Stimulated activated CD4-positive, alpha-beta T cell treated with anti-CD3 and anti-CD28 coated beads, Interleukin-1b, Interleukin-23, amount 100 ng/mL, for 4 hours (primary cell): ENCODE measurements at places on chromosomes 1 and 21.

GRCh38 chr1:239367196-239367810, 19.1 kb upstream of the CHRM3 start:
- no peak for DNase-seq

- no peak for DNase-seq
These were observed 111.8 kb downstream of the OSBPL9 start for GRCh38 chr1:51728611-51729155.

DNA sequence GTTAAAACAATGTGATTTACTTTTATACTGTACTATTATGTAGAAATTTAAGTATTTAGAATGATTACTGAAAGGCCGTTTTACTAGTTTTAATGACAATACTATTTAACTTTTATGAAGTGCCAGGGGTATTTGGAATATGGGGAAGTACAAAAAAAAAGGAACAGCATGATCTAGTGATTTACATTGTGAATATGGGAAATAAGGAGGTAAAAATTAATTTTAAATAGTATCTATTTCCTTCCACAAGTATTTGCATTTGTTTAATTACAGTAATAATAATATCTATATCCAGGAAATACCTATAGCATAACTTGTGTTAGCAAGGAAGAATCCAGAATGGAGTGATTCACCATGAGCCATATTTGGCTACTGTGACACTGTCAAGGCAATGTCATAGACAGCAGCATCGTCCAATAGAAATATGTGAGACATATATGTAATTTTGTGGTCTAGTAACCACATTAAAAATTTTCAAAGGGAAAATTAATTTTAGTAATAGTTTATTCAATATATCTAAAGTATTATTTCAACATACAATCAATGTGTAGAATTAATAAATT, 22.0 kb downstream of the CNST start:
- no peak for DNase-seq

DNA sequence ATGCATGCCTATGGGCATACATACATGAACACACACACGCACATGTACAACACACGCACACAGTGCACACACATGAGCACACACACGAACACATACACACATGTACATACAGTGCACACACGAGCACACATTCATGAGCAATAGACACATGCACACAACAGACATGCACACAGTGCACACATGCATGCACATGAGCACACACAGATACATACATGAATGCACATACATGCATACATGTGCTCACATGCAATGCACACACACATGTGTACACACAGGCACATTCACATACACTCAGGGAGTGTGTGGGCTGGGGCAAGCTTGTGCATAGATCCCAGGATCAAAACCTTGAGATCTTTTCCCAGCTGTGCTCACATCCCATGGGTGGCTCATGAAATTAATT, 18.9 kb downstream of the CRYAA start:
- no peak for DNase-seq

- no peak for DNase-seq
These were observed 989.8 kb downstream of the ADGRL2 start for GRCh38 chr1:82790556-82790955.

- DNase-seq, result no peak
These were observed 32.0 kb downstream of the AGO3 start for GRCh38 chr1:35962952-35963351.

DNA sequence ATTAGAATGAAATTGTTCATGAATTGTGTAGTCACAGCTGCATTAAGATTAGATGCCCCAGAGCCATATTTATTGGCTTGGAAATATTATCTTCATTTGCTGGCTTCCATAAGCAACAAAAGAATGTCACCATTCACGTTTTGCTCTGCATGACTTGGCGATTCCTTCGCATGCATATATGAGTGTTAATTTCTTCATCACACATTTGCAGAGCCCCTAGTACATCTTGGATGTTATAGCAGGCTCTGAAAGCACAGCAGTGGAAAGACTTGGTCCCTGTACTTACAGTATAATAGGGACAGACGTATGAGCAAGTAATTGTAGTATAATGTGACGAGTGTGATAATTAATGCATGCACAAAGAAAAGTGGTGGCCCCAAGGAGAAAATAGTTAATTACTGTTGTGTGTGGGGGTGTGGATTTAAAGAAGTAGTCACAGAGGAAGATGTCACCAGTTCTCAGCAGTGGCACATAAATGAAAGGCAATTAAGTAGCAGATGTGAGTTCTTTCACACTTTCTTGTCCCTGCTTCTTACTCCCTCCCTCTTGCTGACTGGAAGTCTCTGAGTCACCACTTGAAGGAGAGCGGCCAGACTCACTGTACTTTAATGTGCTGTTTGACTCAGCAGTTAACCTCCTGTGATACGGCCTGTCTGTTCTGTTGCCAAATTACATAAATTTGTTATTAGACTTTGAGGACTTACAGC, 21.0 kb downstream of the S100A10 start:
- no peak for DNase-seq

DNA sequence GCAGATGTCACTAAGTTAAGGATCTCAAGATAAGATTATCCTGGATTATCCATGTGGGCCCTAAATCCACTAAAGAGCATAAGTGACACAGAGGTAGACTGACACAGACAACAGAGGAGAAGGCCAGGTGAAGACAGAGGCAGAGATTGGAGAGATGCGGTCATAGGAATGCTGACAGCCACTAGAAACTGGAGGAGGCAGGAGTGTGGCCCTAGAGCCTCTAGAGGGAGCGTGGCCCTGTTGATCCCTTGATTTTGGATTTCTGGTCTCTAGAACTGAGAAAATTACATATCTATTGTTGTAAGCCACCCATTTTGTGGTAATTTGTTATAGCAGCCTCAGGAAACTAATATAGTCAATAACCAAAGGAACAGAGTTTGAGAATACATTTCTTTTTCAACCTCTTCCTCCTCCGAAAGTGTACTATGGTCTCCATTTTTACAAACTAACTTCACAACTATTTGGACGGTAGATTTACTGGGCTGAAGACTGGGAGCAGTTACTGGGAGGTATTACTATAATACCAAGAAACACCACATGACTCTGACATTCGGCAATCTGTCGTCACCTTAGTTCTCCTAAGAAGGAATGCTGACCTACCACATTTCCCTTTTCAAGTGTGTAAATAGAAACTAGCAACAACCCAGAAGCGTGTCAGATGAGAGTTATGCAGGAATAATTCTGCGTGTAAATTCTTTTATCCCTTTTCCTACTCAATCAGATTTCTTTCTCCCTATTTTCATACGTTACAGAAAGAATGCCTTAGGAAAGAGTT, 116.0 kb upstream of the ZNHIT6 start:
- no peak for DNase-seq

GRCh38 chr1:243727503-243728203, 122.4 kb downstream of the AKT3 start:
- no peak for DNase-seq

DNA sequence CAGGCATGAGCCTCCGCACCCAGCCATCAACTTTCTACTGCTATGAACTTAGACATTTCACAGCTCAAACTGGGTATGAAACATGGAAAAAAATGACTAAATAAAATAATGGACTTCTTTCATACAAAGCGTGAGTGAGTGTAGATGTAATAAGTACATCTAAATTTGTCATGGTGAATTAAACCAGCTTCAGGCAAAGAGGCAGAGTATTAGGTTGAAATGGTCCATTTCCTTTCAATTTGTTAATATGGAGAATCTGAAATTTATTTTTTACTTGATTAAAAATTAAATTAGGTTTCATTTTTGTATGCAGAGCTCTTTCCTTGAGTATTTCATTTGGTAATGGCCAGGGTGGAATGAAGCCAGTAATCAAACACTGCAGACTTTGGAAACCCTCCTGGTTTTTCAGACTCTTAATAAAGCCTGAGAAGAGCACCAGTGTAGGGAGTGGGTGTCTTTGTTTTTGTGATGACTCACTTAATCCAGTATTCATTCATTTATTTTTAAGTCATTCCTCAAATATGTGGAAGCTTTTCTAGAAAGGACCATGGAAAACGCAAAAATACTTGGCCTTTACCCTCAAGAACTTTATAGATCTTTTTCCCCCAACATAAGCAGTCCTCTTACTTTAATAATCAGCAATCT, 49.2 kb downstream of the ALG14 start:
- DNase-seq, result no peak

DNA sequence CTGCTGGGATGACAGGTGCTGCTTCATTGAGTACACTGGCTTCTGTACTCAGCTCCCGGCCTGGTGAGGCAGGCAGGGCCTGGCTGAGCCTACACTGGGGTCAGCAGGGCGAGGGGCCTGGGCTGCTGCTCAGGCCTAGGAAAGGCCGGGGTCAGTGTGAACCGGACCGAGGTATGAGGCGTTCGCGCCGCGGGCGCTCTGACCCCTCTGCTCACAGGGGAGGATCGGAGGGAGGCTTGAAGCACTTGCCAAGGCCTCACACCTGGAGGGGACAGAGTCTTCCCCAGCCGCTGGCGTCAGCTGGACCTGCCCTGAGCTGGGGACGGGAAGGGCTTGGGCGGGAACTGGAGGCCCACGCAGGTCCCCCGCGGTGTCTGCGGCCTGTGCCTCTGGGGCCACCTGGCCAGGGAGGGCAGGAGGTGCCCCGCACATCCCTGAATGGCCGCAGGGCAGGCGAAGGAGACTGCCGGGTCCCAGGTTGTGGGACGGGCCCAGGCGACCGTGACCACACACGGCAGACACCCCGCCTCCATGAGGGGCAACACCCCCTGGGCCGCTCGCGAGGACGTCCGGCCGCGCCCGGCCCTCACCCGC, 466 bp downstream of the PEX10 start:
- no peak for DNase-seq

DNA sequence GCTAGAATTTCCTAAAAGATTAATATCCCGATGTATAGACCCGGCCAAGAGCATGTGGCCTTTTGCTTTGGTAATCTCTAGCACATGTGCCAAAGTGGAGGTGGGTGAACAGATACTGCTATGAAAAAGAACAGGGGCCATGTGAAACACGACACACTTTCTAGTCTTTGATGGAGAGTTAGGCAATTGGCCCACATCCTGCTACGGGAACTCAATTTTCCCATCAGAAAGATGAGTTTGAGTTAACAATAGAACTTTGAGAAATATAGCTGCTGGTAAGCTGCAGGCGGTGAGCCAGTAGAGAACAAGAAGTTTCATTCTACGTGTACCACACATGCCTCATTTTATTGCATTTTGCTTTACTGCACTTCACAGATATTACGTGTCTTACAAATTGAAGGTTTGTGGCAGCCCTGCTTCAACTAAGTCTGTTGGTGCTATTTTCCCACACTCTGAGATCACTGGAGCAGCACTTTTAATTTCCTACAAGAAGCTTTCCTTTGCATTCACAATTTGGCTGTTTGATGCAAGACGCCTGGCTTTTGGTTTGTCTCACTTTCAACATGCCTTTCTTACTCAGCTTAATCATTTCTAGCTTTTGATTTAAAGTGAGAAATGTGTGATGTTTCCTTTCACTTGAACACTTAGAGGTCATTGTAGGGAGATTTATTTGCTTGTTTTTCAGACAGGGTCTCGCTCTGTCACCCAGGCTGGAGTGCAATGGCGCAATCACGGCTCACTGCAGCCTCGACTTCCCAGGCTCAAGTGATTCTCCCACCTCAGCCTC, 46.3 kb downstream of the HTR6 start:
- no peak for DNase-seq
